Umbilical cord (tissue), 2 donors: ENCODE measurements at places on chromosomes 2 and 18. TPM values are rescaled to one million over a fixed set of nuclear protein-coding genes. Genes with fewer than 3 reads are reported as not detected.

Gene ALPP
- total RNA-seq: not detected

Gene DAW1
- not detected for total RNA-seq

Gene LINC00305
- not detected for total RNA-seq

DNA sequence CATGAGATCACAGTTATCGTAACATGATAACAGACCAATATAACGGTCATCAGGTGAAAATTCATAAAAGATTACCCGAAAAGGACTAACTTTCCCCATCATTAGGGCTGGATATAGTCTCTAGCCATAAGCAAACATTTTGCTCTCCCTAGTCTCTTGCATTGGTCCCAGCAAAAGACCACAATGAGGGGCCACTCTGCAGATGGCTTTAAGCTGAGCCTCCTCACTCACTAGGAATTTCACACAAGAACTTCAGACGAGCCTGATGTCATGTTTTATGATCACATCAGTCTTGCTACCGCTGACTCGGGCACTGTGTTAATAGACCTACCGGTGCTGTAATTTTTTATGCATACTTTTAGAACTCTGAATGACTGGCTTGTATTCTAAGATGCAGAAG lies 35.2 kb downstream of the STK17B start:
- DNase-seq: no peak

GRCh38 chr2:100902817-100903405 lies 83.0 kb downstream of the NPAS2 start:
- peak; percentile 85 for DNase-seq

- no peak for DNase-seq
These were observed 28.4 kb upstream of the SUCLG1 start for GRCh38 chr2:84487298-84487996.

DNA sequence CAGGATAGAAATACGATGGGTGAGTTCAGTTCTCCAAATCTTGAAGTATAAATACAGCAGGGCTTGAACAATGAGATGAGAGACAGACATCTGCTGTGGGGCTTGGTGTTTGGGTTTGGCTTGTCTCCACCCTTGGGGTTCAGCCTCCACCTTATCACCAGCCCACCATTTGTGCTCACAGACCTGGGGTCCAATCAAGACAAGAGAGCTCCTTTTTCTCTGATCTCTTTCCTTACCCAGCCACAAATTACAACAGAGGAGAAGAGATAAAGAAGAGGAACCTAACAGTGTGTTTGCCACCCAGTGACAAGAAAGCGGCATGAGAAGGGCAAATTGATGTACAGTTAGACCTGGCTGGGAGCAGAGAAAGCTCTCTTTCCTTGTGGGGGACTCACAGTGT lies 204.5 kb upstream of the CXCR4 start:
- no peak for DNase-seq

DNA sequence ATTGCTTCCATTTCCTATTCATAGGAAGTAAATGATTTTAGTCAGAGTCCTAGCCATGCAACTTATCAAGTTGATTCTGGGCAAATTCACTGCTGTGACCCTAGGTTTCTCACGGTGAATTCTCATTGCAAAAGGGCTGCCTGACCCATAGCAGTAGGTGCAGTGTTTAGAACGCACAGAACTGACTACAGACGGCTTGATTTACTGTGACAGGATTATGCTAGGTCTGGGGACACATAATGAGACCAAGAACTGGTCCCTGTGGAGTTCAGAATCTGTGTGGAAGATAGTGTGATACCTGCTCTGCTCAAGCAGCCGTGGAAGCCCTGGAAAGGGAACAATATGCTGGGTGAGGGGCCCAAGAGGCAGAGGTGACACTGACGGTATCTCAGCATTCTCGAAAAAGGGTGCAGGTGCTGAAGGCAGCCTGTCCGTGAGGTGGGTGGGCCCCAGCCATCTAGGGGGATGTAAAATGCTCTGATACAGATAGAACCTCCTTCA lies 46.4 kb downstream of the ABCG8 start:
- DNase-seq: no peak

DNA sequence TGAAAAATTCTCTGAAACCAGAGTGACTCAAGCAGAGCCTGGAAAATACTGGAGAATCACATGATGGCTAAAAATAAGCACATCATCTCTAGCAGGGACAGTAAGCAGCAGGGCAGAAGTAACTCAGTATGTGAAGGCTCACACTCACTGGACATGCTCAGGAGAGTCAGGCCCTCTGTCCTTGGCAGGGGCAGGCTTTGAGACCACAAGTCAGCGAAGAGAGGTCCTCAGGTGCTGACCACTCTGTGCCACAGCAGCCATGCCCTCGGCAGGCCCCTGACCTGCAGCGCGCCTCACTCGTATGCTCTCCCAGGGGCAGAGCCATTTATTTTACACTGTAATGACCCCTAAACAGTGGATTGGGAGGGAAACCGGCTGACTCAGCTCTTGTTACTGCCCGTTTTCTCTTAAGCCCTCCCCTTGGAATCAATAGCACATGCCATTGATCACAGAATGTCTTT lies 76.8 kb downstream of the MAPRE2 start:
- peak; percentile 90 for DNase-seq

- no peak for DNase-seq
These were observed 203.8 kb upstream of the CDH7 start for GRCh38 chr18:65547046-65547445.

DNA sequence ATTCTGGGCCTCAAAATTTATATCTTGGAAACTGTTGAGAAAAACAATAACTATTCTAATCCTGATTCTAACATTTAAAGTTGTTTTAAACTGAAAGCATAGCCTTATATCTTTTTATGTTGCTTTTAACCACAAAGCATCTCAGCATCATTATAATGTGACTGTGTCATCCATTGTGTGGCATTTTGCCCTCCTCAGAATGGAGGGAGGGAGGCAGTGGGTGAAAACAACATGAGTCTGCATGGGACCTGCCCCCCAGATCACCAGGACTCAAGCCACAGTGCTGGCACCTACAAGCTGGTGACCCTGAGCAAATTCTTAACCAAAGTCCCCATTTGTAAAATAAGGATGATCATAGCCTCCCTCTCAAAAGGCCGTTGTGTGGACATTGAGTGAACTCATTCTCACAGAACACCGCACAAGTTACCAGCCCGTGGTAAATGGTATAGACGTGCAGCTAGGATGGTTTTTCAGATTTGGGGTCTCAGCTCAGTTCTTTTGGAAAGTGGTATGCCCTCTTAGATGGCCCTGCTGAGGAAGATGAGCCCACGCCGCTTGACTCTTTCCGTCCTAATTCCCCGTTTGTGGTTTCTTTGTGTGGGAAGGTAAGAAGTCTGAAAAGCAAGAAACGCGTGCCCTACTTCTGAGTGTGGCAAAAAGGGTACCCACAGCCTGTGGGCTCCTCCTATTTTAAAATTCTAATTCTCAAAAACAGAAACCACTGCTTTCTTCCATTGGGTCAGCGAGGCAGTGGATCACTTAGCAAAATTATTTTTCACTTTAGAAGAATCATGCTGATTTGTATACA lies 305.0 kb upstream of the ID2 start:
- DNase-seq: no peak

GRCh38 chr2:47026748-47027534 lies 111.3 kb upstream of the MCFD2 start:
- DNase-seq: no peak

DNA sequence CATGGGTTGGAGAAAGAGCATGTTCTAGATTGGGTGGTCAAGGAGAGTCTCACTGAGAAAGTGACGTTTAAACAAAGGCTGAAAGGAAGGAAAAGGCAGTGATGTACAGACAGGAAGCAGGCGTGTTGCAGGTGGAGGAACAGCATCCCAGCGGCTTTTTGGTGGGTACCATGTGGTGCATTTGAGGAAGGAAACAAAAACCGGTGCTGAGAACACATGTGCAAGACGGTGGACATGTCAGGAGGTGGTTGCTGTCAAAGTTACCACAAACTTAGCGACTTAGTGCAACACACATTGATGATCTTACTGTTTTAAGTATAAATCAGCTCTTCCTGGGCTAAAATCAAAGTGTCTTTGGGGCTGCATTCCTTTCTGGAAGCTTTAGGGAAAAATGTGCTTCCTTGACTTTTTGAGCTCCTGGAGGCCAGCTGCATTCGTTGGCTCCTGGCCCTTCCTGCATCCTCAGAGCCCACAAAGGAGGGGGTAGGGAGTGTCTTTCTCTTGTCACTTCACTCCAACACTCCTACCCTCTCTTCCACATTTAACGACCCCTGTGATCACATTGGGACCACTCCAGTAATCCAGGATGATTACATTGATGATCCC lies 380.6 kb downstream of the FBXO15 start:
- no peak for DNase-seq

GRCh38 chr2:56130463-56131070 lies 53.2 kb upstream of the CCDC85A start:
- peak; percentile 12 for DNase-seq

- no peak for DNase-seq
These were observed 29.5 kb upstream of the PAIP2B start for GRCh38 chr2:71256421-71256820.

DNA sequence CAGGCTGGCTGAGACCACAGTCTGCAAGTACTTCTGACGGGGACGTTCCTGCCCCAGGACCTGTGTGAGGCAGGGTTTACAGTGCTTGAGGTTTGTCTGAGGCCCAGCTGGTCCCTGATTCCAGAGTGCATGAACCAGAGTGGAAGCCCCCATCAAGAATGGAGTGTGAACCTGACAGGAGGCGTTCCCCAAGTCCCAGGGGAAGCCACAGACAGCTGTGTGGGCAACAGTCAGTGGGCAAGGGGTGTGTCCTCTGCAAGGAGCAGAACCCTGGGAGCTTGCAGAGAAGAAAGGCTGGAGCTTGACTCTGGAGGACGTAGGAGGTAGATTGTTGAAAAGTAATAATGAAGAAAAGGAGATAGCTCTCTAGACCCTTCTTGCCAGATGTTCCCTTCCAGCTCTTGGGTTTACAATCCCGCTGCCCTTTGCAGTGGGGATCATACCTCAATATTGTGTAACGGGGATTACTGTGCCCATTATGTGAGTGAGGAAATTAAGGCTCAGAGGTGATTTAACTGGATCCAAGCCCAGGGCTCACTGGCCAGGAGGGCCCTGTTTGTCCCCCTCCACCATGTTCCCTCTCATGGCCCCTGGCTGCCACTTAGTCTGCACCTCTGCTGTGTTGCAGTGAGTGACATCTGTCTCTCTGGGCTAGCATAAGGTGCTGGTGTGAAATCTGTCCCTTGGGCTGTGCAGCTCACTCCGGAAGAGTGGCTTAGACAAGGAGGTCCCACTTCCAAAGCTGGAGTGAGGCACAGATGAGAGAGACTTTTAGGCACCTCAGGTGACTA lies 6.2 kb downstream of the DBI start:
- DNase-seq: no peak
